Activated CD4-positive, alpha-beta T cell treated with anti-CD3 and anti-CD28 coated beads, Interleukin-2, amount 50 U/mL, for 48 hours (primary cell): ENCODE measurements at places on chromosomes 5 and 9.

GRCh38 chr5:153700940-153701339 is 210.5 kb downstream of the GRIA1 start:
- DNase-seq: no peak

GRCh38 chr9:88308831-88309560 is 79.2 kb upstream of the SPIN1 start:
- no peak for DNase-seq

- DNase-seq: no peak
Measured at GRCh38 chr9:130861372-130862180, 26.5 kb downstream of the ABL1 start.

GRCh38 chr5:89457411-89458331 is 574.7 kb upstream of the MEF2C start:
- no peak for DNase-seq

- DNase-seq: peak; percentile 85
Measured at GRCh38 chr9:123338710-123339665, 17.0 kb upstream of the CRB2 start.

GRCh38 chr5:90378752-90379151 is 30.8 kb downstream of the CETN3 start:
- DNase-seq: no peak

GRCh38 chr9:4375424-4376200 is 75.7 kb upstream of the GLIS3 start:
- no peak for DNase-seq

DNA sequence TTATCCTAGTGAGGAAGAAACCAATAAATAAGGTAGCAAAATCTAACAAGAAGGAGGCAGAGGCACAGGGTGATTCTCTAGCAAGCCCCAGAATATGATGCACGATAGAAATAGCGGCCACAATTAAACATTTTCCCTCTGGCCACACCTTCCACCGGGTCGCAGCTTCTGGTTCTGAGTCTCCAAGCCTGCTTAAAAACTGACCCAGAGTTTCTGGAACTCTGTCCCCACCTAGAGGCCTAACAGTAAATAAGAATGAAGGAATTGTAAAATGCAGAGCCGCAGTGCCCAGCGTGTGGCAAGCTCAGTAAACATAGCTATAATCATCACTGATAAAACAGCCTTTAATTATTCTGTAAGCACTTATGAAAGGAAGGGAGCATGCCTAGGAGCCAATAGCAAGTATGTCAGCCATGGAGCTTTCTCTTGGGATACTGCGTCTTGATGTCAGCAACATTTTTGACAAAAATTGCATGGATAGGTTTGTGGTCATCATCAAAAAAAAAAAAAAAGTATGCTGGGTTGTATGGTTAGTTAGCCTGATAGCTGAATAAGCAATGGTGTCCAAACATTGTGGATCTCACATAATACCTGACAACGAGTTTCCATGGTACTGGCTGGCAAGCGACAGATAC is 465.5 kb downstream of the DNAH5 start:
- DNase-seq: no peak

DNA sequence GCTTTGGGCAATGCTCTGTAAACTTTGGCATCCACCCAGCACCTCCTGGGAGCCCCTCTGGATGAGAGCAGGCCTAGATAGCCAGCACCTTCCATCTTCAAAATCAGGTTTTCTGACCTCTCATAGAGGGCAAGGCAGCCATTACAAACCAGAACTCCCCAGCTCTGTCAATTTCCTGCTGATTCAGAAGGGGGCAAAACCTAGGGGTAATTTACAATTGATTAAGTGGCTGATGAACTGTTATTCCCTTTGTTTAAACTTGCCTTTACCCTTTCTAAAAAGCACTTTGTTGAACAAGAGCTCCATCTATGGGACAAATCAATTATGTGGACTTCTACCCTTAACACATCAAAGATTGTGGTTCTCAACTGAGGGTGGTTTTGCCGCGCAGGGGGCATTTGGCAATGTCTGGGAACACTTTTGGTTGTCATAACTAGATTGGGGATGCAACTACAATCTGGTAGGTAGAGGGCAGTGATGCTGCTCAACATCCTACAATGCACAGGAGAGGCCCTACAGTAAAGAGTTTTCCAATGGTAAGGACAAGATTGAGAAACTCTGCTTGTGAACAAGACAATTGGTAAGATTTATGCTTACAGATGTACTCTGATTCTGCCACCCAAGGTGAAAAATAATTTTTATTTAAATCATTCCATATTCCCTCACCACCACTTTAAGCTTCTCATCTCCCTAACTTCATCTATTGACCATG is 184.1 kb downstream of the MARCHF11 start:
- DNase-seq: no peak

- DNase-seq: no peak
Measured at GRCh38 chr5:2517451-2517850, 234.0 kb downstream of the IRX2 start.

GRCh38 chr9:97773723-97774122 is 76.6 kb upstream of the XPA start:
- no peak for DNase-seq

- no peak for DNase-seq
Measured at GRCh38 chr9:128627906-128628305, 28.7 kb downstream of the DYNC2I2 start.

DNA sequence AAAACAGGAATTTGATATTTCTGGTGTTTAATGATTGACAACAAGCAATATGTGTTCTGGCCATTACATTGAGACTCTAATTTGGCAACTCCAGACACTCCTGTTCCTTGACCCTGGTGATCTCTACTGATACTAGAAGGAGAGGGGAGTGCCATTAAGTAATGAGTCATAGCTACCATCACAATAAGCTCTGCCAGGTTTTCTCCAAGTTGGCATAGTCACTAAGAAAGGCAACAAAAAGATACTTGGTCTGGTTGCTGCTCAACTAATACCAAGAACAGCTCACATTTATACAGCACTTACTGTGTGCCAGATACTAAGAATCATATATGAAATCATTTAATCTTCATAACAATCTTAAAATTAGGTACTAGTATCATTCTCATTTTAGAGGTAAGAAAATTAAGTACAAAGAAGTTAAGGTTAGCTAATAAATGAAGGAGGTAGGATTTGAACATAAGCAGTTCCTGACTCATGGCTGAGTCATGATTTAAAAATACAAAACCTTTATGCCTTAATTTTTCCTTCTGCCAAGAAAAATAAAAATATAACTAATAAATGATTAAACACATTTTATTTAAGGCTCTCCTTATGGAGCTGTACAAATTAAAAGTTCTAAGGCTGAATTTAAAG is 19.9 kb upstream of the PRXL2C start:
- DNase-seq: no peak

DNA sequence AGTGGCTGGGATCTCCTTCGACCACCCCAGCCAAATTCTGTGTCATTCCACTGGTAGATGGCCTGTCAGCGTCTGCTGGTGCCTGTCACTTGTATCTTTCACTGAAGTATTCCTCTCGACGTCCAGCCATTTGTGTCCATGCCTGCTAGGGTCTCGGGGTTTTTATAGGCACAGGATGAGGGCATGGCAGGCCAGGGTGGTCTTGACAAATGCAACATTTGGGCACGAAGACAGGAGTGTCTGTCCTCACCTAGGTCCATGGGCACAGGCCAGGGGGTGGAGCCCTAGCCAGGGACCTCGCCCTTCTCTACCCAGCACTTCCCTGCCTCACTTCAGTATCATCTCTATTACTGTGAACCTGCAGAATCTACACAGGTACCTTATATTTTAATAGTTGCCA is 2223.9 kb upstream of the ACO1 start:
- no peak for DNase-seq

DNA sequence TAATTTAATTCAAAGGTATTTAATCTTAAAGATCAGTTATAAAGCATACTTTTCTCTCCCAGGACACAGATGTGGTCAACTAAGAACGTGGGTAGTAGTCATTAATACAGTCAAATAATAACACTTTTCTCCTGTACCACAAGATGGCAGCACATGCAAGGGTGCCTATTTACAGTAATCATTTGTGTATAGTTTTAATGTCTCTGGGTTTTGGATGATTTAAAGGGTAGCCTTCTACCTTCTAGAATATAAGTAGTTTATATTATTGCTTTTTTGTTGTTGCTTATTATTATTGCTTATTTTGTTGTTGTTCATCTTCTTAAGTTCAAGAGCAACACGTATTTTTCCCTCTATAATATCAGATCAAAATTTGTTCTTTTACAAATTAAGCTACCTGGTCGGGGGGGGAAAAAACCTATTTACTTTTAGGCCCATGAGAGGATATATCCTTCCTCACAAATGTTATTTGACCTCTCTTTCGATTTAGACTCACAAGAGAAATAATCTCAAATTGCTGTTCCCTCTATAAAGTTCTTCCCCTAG is 59.6 kb upstream of the SLC27A6 start:
- peak; percentile 25 for DNase-seq

DNA sequence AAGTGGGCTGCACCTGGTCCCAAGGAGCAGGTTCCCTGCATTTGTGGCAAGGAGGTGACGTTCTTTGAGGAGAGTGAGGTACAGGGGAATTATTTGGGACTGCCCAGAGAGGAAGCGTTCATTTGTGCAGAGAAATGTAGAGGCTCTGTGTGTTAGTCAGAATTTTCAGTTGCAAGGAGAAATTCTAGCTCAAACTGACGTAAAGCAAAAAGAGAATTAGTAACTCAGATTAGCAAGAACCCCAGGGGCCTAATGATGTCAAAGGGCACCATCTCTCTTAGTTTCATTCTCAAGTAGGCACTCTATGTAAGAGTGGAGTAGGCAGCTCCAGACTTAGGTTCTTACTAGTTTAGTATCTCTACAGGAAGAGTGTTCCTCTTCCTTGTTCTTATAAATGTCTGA is 2.4 kb upstream of the TXN start:
- no peak for DNase-seq

DNA sequence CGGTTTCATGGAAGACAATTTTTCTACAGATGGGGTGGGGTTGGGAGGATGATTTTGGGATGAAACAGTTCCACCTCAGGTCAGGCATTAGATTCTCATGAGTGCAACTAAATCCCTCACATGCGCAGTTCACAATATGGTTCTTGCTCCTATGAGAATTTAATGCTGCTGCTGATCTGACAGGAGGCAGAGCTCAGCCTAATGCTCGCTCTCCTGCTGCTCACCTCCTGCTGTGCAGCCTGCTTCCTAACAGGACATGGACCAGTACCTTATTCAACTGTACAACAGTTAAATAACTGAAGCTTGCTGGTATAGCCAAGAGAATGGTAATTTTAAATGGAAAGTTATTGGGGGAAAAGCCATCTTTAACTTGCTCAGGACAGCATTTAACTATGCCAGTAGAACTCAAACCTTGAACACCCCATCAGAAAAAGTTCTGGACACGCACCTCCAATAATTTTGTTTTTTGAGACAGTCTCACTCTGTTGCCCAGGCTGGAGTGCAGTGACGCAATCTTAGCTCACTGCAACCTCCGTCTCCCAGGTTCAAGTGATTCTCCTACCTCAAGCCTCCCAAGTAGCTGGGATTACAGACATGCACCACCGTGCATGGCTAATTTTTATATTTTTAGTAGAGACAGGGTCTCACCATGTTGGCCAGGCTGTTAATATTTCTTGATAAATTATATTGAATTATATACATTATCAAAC is 27.7 kb downstream of the HMGCR start:
- no peak for DNase-seq

DNA sequence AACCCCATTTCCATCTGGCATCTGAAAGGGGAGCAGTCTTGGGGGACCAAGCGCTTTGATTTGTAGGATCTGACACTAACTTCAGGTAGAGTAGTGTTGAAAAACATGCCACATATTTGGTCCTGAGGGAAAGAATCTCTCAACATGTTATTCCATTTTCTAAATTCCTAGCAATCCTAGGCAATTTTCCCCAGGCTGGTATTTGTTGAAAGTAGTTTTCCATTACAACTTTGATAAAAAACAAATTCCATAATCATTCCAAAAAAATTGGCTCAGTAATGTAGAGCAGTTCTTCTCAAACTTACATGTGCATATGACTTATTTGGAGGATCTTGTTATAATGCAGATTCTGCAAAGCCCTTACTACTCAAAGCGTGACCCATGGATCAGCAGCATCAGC is 477.9 kb downstream of the ACTL7B start:
- no peak for DNase-seq

GRCh38 chr5:112329419-112330090 is 89.5 kb downstream of the EPB41L4A start:
- DNase-seq: no peak

DNA sequence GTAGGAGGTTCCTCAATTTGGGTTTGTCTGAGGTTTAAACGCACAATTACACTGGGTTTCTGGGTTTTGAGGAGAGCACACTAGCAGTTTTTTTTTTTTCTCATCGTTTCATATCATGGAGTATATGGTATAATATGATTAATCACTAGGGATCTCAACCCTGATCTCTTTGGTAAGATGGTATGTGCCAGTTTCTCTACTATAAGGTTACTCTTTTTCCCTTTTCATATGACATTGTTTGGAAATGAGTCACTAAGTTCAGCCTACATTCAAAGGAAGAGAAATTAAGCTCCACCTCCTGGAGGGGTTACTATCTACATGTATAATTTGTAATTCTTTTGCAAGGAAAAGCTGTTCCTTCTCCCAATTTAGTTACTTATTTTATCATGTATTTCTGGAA is 35.2 kb downstream of the MTRR start:
- DNase-seq: no peak
